ENCODE measurements at places on chromosomes 13 and 19.

GRCh38 chr19:32189956-32190706 is 155.3 kb upstream of the ZNF507 start:
- no peak for DNase-seq

DNA sequence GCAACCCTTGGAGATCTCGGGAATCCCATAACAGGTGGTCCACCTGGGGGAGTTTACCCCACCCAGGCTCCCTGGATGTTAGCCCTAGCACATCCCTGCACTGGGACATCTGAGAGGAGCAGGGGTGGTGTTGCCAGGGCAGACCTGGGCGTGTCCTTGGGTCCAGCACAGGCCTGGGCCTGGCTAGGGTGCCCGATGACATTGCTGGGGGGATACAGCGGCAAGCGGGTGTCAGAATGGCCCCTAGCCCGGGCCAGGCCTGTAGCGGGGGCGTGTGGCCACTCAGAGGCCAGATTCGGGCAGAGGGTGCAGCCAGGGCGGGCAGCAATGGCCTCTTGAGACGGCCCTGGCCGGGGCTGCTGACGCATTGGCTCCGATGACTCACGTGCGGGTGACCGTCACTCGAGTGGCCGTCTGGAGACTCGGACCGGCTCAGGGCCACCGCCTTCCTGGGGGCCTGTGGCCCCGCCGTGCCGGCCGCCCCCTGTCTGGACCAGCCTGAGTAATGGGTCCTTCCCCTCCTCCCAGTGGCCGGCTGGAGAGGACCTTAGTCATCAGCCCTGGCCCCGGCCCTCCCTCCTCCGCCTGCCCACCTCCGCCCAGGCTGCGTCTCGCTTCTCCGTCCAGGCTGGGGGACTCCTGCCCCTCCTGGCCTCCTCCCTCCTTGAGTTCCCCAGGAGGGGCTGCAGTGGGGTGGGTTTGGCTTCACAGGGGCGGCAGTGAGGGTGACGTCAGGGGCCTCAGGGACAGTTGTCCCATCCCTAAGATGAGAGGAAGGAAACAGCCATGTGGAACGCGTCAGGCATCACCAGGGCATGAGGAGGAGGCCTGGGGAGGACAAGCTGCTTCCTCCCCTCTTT is 23.2 kb upstream of the CRTC1 start:
- peak; percentile 81 for DNase-seq

- no peak for DNase-seq
Observed at GRCh38 chr19:43554317-43554895, 20.9 kb downstream of the XRCC1 start.

DNA sequence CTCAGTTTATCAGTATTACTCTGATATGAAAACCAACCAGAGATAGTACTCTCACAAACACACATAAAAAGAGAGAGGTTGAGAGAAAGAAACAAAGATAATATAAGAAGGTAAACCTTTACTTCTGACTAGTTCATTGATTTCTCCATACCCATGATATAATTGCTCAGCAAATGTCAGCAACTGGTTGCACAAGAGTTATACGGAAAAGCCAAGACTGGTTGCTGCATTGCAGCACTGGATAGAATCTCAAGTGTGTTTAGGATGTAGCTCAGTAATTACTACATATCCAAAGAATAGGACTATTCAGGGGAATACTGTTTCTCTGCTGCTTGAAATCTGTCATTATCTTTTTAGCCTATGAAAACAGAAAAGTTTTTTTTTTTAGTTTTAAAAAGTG is 1332.8 kb downstream of the OLFM4 start:
- DNase-seq, result no peak

DNA sequence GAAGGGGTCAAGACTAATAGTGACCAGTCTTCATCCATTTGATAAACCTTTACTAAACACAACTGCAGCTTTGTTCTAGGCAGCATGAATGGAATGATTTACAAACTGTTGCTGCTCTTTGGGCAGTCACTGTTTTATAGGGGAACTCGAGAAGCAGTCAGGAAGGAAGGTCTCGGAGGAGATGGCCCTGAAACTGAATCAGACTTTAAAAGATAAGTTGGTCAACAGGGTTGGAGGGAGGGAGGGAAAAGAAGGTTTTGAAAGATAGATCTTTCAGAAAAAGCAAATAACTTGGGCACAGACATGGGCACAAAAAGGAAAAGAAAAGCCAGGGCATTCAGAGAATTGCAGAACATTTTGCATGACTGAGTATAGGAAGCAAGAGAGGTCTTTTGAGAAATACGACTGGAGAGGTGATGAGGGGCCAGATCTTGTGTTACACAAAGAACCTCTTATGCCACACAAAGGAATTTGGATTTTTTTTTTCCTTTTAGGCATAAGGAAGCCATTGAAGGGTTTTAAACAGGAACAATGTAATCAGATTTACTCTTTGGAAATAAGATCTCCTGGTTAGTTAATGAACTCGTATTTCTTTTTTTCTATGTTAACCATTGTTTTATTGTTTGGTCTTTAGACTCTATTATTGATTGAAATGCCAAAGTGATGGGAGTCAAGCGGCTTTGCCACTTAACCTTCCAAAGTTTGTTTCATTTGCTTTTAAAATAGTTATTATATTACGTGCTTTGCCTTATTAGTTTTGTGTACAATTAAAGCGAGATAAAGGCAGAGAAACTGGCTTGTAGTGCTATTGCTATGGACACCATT is 37.5 kb upstream of the SACS start:
- DNase-seq, result no peak

GRCh38 chr19:3501780-3502179 is 1.3 kb upstream of the DOHH start:
- no peak for DNase-seq

DNA sequence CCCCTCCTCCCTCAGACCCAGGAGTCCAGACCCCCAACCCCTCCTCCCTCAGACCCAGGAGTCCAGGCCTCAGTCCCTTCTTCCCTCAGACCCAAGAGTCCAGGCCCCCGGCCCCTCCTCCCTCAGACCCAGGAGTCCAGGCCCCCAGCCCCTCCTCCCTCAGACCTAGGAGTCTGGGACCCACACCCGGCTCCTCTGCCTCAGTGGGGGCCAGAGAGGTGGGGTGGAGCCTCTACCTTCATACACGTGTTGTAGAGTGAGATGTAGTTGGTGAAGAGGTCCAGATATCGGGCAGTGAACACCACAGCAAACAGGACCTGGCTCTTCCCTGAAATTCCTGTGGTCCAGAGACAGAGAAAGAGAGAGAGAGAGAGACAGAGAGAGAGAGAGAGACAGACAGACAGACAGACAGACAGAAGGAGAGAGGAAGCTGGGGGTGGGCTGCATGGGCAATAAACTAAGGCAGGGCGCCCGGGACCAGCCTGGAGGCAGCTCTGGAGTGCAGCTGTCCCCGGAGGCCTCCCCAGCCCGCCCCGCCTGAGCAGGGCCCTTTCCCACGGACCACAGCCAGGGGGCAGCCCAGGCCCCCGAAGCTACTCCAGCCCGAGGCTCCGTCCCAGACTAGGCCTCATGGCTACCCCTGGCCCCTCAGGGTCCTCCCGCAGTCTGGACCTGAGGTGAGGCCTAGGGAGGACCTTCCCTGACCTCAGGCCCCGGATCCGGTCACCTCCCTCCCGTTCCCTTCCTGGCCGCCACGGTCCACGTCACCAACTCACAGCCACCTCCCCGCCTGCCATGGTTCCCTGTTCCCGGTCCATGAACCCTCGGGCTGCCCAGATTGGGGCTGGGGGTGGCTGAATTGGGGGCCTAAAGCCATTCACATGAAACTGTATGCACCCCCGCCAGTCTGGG is 907 bp downstream of the KDELR1 start:
- peak; percentile 81 for DNase-seq

DNA sequence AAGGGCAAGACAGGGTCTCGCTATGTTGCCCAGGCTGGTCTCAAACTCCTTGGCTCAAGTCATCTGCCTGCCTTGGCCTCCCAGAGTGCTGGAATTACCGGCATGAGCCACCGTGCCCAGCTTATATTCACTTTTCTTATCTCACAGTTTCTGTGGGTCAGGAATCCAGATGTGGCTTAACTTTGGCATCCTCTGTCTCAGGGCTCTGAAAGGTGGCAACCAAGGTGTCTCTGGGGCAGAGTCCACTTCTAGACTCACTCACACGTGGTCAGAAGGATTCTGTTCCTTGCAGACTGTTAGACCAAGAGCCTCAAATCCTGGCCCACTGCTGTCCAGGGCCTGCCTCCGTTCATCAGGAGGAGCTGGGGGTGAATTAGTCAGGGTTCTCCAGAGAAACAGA is 7.6 kb upstream of the LMNB2 start:
- no peak for DNase-seq

DNA sequence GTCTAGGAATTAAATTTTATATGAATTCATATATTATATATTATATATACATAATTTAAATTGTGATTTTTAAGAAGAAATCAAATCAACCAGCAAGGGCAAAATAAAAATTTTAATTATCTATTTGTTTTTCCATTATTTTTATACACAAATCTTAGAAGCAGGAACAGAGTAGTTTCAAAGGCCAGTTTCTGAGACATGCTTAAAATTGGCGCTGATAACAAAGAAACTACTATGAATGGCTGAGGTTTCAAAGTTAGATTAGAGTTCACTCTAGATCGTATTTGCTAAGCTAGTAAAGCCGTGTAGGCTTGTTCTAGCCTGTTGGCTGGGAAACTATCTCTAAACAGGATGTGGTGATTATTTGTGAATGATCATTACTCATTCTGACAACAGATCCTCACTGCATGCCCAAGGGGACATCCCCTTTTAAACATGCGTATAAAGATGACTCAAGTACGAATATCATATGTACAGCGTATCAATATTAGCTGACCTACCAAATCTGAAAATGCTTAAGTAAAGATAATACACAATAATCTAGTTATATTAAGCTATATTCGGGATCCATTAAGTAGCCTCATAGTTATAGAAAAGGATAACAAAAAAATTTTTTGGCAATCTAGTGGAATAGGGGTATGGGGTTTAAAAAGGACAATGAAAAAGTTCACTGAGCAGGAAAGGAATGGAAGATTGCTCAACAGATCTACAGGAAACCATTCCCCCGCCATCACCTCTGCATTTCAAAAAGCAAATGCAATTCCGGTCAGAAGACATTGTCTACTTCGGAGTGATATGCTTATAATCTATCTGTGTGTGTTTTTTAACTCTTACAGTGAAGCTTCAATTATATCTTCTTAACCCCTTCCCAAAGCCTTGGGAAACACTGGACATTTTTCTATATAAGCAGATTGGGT is 150.1 kb downstream of the SHISA2 start:
- no peak for DNase-seq

DNA sequence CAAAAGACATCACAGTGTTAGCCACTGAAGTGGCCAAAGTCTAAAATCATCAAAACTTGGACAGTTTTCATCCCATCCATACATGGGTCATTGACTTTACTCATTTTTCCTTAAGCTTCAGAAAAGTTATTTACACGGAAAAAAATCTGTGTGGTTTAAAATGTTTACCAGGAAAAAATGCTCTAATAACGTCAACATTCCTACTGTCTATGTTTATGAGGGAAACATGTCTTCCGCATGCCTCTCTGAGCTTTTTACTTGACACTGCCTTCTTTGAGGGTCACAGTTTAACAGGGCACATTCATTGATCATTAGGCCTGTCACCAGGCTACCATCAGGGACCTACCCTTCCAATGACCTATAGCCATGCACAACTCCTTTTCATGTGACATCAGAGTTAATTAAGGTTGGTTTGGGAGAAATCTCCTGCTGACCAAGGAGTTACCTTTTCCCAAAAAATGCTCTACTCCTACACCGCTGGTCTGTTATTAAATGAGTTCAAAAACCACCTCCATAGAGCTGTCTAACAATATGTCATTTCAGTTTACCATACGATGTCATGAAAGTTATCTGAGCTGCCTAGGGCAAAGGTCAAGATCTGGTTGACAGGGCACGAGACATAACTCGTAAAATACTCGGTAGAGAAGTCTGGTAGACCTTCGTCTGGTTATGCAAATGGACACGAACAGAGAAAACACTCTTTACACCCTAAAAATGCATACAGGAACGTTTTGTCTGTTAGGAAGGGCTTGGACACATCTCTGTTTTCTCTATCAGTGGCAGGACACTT is 17.8 kb downstream of the FLT1 start:
- DNase-seq, result no peak

DNA sequence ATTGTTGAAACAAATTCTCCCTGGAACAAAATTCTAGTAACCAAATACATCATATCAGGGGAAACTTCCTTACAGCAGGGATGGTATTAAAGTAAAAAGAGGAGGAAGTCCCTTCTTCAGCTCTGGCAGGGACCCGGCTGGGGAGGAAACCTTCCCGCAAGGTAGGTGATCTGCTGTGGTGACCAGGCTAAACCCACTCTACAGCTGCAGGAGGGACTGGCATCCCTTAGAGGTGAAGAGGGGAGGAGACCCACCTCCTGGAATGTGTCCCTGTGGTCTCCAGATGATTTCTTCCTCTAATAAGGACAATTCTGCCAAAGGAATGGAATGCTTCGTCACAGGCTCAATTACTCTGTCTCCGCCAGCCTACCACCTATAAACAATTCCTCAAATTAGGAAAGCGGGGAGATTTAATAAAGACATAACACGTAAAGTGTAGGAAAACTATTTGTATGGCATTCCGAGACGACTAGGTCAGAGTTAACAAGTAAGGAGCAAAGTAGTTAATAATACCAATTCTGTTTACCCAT is 637 bp upstream of the PDS5B start:
- DNase-seq, result no peak

Measured in left ventricle myocardium superior (tissue), 1 donor.